ENCODE measurements at places on chromosomes 7 and 10.

DNA sequence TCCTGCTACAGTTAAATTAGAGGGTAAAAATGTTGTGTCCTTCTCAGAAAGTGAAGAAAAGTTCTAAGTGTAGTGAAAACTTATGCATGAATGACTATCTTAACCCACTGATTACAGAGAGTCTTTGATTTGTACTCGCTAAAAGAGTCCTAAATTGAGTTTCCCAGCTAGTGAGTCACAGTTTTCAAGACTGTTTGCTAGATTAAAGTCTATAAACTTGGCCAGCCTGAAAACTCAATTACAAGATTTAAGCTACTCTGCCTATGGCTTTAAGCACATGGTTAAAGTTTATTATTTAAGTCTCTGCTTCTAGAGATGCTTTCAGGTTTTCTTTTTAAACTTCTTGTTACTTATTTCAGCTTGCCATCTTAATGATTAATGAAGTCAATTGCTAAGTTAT lies 44.4 kb downstream of the MRPS24 start:
- no peak for DNase-seq

GRCh38 chr7:44733708-44734481 lies 14.8 kb upstream of the ZMIZ2 start:
- no peak for DNase-seq

GRCh38 chr7:141359740-141360415 lies 191.3 kb upstream of the AGK start:
- no peak for DNase-seq

- DNase-seq = no peak
Observed at GRCh38 chr7:94355454-94355853, 39.2 kb upstream of the COL1A2 start.

DNA sequence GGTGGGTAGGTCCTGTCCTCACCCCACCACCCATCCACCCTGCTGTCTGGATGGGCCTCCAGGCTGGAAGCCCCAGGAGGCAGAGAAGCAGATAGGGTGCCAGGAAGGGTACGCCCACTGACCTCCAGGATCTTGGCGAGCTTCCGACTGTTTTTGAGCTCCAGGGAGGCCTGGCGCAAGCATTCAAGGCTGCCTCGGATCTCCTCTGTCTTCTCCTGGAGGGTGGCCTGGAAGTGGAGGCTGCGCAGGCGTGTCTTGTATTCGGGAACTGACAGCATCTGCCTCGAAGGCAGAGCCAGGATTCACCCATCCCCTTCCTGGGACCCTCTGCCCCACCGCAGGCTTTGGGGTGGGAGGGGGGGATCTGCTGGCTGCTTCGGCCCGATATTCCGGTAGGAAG lies 48.4 kb downstream of the GRID2IP start:
- no peak for DNase-seq

DNA sequence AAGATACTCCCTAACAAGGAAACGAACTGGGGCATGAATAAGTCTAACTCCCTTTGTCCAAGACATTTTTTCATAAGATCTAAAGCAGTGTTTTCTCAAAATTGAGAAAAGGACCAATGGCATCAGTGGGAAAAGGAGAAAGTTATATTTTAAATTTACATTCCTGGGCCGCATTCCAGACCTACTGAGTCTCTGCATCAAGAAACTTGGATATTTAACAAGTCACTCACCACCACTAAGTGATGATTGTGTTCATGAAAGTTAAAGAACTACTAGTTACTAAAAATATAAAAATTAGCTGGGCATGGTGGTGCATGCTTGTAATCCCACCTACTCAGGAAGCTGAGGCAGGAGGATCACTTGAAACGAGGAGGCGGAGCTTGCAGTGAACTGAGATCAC lies 149.6 kb upstream of the MEOX2 start:
- no peak for DNase-seq

GRCh38 chr7:30510124-30511075 lies 5.8 kb upstream of the GGCT start:
- DNase-seq = no peak

DNA sequence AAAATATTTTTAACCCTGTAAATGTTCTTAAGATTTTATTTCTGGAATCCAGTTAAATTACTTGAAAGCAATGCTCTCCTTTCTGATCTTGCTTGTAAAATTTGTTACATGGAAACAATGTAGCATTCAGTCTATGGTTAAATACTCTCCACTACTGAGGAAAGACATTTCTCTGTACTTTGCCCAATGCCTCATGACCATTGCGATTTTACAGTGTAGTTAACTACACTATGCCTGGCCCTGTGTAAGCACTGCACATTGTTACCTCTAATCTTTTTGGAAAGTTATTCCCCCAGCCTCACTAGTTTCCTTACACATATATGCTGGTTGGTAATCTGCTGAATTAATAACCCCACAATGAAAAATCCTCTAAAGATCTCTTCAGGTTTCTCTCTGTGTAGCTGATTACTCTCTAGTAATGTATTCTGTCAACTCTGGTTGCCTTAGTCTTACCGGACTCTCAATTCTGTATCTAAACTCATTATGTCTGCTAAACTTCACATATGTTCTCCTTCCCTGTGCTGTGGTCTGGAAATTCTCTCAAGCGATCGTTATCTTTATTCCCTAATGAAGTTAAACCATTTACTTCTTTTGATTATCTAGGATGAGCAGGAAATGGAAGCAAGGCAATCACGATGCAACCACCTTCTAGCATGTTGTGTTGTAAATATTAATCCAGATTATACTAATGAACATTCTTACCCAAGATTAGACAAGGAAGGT lies 58.7 kb upstream of the TMEM106B start:
- no peak for DNase-seq
